A549 (cell line): ENCODE measurements at places on chromosomes 5 and 9. TPM values are rescaled to one million over a fixed set of nuclear protein-coding genes. Genes with fewer than 3 reads are reported as not detected.

SPAAR gene
- not detected in 3 replicates for polyA plus RNA-seq

GRCh38 chr5:119968690-119969089, 339.3 kb downstream of the FAM170A start:
- no peak for DNase-seq

SLC28A3 gene
- not detected in 3 replicates for polyA plus RNA-seq

GRCh38 chr5:135578685-135579341, at the start of gene CXCL14:
CXCL14 (minus strand) TSS chr5:135578991; CDS start chr5:135578778, 213 bp downstream.
- no peak for DNase-seq

P4HA2 gene
- 35.1 to 40.3 TPM (median 36.4 TPM) in 3 replicates for polyA plus RNA-seq

FAM169A gene
- polyA plus RNA-seq = 5.8 to 7.9 TPM (median 7.5 TPM) in 3 replicates

DNA sequence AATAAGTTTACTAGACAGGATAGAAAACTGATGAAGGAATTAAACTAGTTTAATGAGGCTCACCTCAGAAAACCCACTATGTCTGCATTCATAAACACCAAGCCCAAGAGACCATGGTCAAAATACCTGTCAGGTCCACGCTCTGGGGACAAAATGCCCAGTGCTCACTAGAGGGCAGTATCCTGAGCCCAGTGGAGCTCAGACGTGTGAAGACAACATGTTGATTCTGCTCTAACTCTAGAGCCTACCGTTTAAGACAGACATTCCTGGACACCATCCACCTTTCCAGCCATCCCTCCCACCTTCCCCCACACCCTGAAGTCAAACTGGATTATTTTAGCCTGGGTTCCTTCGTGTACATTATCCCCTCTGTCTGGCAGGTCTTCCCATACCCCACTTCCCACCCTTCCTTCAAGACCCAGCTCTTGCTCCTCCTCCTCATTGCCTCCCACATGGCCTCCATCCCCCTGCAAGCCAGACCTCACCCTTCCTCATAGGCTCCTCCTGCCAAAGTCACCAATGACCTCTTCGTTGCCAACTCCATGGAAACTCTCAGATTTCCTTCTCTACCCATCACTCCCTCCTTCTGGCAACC, 142.3 kb upstream of the FSTL4 start:
- DNase-seq = peak; percentile 53
